ENCODE measurements at places on chromosomes 13 and 19.

GRCh38 chr19:10315335-10316214 is at the start of gene FDX2:
Gene FDX2, minus strand, starts transcription at chr19:10316015. Its CDS starts 19 bp downstream, at chr19:10315996.
- DNase-seq, result peak; percentile 92

- DNase-seq, result no peak
Observed at GRCh38 chr13:92197669-92198068, 799.2 kb downstream of the GPC5 start.

GRCh38 chr19:54477650-54478049 is 4.6 kb upstream of the CDC42EP5 start:
- no peak for DNase-seq

- DNase-seq, result no peak
Observed at GRCh38 chr19:31538879-31539278, 189.6 kb upstream of the TSHZ3 start.

DNA sequence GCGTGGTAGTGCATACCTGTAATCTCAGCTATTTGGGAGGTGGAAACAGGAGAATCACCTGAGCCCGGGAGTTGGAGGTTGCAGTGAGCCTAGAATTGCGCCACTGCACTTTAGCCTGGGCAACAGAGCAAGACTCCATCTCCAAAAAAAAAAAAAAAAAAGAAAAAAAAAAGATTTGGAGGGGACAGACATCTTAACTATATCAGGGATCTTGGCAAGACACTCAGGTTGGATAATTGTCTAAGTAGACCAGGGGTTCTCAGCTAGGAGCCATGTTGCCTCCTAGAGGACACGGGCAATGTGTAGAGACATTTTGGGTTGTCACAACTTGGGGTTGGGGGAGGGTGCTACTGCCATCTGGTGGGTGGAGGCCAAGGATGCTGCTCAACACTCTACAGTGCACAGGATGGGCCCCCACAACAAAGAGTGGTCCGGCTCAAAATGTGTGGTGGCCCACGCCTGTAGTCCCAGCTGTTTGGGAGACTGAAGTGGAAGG is 1.9 kb upstream of the ZNF580 start:
- peak; percentile 76 for DNase-seq

GRCh38 chr19:50050406-50051227 is 24.8 kb downstream of the ZNF473 start:
- DNase-seq, result peak; percentile 91

DNA sequence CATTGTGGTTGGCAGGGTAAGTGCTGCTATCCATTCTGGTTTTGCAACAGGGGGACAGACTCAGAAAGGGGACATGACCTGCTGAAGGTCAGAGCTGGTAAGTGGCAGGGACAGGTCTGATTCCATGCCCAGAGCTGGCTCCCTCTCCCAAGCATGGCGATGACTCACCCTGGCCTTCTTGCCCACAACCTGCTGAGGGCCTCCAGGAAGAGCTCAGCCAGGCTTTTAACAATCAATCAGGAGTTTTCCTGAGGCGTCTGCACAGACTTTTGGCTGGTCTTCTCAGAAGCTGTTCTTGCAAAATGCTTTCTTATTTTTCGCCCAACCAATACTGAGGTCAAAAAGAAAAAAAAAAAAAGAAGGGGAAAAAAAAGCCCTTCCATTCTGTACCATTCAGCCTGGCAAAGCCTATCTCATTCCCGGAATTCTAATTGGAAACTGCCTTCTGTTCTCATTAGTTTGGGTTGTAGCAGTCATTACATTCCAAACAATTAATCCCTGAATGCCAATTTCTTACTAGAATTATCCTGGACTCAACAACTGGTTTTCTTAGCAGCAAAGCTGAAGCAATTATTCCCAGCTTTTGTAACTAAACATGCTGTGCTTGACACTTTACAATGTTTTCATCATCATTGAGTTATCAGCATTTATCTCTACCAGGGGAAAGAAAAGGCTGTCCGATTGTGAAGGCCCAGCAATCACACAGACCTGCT is 17.7 kb downstream of the SIAH3 start:
- no peak for DNase-seq

DNA sequence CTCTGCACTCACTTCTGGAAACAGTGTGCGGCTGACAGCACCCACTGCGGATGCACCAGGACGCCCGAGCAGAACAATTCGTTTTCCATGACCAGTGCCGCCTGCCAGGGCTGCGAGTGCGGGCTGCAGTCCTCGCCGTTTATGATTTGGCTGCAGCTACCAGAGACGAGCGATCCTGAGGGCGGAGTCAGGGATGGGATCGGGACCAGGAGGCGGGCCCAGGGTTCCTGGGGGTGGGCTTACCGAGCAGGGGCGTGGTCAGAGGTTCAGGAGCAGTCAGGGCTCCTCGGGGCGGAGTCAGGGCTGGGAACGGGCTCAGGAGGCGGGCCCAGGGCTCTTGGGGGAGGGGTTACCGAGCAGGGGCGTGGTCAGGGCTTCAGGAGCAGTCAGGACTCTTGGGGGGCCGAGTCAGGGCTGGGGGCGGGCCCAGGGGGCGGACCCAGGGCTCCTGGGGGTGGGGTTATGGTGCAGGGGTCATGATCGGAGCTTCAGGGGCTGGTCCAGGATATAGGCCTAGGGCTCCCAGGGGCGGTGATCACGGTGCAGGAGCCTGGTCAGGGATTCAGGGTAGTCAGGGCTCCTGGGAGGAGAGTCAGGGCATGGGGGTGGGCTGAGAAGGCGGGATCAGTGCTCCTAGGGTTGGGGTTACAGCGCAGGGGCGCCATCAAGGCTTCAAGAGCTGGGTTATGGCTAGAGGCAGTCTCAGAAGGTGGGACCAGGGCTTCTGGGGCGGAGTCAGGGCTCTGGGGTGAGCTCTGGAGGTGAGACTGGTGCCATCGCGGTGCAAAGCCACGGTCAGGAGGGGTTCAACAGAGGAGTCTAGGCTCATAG is 1.7 kb downstream of the KLK4 start:
- no peak for DNase-seq

- no peak for DNase-seq
Observed at GRCh38 chr19:40533508-40533907, 43.2 kb upstream of the SHKBP1 start.

GRCh38 chr19:41441321-41441945 is 1.5 kb upstream of the ERICH4 start:
- DNase-seq, result no peak

DNA sequence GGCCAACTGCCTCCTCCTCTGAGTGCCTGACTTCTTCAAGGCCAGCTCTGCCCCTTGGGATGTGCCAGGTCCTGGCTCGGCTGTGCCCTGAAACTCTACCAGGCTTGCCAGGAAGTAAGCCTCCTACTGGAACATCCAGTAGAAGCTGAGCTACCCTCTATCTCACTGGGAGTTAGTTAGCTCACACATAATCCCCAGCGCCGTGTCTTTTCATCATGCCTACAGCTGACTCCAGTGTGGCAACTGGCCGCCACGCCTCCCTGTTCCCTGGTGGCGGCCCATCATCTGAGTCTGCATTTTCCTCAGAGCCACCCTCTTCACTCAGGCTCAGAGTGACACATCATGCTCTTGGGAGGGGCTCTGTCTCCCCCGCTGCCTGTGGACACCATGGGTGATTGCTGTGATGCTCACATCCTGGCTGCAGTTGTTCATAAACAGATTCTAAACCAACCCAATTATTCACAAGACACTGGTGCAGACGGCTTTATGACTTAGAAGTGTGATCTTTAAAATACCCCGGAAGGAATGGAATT is 131.9 kb upstream of the IRS2 start:
- no peak for DNase-seq
